CD4-positive, alpha-beta T cell treated with Interleukin-2 at 100 ng/mL for 4 hours (primary cell): ENCODE measurements at places on chromosomes 11 and 22.
A peak's percentile ranks its signal among the peaks of the same experiment; 100 is the strongest.

GRCh38 chr22:27992294-27993165, 73.5 kb upstream of the PITPNB start:
- DNase-seq, result no peak

DNA sequence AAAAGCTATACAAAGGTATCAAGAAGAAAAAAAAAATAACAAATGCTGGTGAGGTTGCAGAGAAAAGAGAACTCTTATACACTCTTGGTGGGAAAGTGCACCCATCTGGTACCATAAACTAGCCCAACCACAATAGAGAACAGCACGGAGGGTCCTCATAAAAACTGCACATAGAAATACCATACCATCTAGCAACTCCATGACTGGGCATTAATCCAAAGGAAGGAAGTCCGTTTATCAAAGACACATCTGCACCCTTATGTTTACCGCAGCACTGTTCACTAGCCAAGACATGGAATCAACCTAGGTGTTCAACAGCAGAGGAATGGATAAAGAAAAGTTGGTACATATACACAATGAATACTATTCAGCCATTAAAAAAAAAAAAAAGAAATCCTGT, 10.8 kb upstream of the CLDN5 start:
- DNase-seq, result no peak

DNA sequence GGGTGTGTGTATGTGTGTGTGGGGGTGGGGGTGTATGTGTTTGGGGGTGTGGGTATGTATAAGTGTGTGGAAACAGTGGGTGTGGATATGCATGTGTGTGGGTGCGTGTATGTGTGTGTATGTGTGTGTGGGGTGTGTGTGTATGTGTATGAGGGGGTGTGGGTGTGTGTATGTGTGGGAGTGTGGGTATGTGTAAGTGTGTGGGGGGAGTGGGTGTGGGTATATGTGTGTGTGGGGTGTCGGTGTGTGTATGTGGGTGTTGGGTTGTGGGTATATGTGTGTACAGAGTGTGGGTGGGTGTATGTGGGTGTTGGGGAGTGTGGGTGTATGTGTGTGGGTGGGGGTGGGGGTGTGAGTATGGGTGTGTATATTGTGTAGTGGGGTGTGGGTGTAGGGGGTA, 206.0 kb downstream of the OPCML start:
- no peak for DNase-seq

GRCh38 chr11:3674189-3674588, 3.0 kb upstream of the CHRNA10 start:
- DNase-seq, result no peak

DNA sequence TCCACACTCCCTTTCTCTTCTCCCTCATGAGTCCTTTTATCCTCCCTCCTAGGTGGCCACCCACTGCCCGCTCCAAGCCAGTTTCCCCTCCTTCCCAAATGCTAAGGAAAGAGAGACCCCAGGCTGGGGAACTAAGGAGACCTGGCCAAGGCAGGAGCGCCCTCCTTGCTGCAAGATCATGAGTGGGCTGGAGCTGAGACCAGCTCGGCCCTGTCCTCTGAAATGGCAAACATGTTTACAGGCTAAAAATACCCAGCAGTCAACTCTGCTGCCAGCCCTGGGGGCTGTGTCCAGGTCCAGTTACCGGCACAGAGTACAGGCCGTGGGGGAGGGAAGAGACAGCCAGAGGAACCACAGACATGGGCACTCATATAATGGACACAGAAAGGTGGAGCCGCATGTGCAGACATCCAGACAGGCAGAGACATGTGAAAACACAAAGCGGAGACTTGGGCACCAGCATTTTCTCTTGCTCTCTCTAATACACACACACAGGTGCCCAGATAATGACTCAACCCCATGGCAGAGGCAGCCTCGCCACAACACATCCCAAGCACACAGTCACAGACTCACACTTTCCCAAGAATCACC, 1.2 kb upstream of the AHNAK start:
- peak; percentile 52 for DNase-seq
